ENCODE measurements at places on chromosomes 12 and 14.

DNA sequence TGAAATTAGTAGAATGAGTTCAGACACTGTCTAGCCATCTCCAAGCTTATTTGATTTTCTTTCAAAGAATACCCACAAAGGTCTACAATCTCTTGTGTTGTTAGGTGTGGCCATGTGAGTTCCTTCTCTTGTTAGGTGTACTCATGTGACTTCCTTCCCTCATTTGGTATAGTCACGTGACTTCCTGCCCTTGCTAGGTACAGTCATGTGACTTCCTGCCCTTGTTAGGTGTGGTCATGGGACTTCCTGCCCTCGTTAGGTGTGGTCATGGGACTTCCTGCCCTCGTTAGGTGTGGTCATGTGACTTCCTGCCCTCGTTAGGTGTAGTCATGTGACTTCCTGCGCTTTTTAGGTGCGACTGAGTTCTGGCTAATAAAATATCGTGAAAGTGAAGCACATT lies 179.6 kb downstream of the TMX1 start:
- DNase-seq, result no peak

DNA sequence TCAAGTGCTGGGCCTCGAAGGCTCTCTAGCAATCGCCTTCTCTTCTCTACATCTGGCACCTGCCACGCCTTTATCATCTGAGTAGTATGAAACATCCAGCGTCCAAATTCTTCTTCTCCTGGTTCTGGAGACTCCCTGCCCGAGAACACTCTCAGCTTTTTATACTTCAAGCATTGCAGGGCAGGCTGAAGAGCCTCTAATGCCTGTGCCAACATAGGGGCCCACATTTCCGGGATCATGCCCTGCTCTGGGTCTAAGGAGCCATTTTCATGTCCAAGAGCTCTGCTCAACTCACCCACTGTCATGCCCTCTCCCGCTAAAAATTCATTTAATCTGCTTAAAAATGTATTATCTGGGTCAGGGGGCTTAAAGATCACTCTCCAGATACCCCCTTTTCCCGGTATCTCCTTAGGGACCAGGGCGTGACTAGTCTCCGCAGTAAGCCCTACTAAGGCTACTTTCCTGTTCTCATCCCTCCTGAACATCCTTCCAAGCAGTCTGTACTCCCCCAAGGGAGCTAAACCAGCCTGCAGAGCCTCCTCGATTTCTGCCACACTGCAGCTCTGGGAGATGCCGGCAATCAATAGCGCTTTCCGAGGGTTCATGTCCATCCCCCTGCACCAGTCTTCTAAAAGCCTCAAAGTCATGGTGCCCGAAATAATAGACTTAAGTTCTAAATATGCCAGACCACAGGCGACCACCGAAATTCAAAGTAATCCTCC lies 940 bp downstream of the MOAP1 start:
- DNase-seq, result no peak

- DNase-seq, result no peak
Measured at GRCh38 chr14:50055461-50056228, 60.7 kb downstream of the VCPKMT start.

DNA sequence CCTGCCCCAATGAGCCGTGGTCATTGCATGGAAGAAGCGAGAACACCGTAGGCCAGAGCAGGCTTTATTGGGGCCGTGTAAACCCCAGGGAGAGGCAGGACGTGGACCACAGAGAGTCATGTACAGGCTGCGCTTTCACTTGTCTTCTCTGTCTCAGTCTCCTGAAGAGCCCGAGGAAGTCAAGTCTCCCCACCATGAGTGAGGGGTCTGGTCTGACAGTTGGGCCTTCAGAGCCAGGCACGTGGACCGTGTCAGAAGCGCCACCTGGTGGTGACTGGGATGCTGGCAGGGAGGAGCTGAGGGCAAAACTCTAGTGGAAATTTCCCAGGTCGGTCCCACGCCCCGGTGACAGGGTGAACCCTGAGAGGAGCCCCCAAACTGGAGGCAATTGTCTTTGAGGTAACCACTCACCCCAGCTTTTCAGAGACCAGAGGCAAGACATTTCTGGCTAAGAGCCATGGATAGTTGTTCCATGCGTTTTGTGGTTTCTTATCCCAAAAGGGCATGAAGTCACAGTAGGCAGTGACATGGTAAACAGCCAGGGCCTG lies 17.4 kb downstream of the RPS6KL1 start:
- peak; percentile 59 for DNase-seq

DNA sequence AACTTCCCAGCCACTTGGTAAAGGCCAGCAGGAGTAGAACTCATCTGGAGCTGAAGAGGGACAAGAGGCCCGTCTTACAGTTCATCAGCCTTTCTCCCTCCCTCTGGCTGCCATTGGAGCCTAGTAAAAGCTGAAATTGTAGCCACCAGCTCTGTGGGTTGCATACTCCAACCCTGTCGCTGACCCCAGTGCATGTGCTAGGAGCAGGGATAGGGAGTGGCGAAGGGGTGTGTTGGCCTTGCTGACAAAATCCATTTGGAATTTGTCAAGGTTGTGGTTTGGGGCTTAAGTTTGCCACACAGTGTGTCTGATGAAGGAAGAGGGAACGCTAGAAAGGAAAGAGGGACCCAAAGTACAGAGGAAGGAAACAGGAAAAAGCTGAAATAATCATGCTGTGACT lies 4.0 kb upstream of the ARF3 start:
- DNase-seq, result no peak

DNA sequence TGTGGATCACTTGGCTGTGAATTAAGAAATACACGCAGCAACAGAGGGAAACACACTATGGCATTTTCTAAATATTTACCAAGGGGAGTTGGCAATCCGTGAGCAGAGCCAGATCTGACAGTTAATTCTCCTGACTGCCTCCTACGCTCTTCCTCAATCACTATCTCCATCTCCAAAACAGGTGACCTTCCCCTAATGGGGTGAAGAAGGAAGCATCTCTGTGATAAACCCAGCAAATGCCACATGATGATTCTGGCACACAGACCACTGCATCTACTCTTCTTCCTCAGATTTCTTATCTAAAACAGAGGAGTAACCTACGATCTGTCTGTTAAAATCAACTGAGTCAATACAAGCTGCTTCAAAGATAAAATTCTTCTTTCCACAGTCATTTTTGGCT lies 4.4 kb downstream of the SPTB start:
- DNase-seq, result no peak

DNA sequence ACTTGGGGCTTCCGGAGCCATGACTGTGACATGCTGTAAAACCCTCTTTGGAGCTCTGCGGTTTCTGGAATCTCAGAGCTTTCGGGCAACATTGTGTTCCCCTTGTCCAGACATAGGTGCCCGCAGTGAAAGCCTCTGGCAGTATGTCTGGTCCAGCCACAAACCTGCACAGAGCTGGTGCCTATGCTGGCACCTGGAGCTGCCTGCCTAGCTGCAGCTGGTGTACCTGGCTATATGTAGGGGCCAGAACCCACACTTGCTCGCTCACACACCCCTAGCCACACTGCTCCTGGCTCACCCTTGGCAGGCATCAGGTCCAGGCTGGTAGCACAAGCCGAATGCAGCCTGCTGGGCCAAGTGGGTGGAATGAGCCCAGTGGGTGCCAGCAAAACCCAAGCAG lies 861.1 kb downstream of the FLRT2 start:
- DNase-seq, result no peak

DNA sequence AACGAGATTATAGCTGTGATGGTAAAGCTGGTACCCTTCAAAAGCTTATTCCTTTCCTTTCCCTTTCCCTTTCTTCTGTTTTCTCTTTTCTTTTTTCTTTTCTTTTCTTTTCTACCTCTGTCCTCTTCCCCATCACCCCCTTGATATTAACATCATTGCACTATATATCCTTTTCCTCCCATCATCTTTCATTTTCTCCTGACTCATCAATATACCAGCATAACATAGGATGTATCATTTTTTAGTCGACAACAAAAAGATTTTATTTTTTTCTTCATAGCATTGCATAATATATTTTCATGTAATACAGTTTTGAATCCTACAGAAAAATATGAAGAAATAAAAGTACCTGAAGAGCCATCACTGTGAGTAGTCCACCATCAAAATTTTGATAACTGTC lies 230.6 kb downstream of the RAD51B start:
- DNase-seq, result no peak

DNA sequence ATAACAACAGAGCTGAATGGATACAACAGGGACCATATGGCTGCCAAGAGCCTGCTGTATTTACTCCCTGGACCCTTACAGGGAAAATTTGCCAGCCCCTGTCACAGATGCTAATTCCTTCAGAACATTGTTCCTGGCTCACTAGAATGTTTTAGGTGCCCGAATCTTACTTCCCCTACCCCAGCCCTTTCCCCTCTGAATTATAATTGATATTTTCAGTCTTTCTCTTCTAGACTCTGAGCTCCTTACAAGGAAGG lies 235.3 kb downstream of the KSR2 start:
- DNase-seq, result no peak

DNA sequence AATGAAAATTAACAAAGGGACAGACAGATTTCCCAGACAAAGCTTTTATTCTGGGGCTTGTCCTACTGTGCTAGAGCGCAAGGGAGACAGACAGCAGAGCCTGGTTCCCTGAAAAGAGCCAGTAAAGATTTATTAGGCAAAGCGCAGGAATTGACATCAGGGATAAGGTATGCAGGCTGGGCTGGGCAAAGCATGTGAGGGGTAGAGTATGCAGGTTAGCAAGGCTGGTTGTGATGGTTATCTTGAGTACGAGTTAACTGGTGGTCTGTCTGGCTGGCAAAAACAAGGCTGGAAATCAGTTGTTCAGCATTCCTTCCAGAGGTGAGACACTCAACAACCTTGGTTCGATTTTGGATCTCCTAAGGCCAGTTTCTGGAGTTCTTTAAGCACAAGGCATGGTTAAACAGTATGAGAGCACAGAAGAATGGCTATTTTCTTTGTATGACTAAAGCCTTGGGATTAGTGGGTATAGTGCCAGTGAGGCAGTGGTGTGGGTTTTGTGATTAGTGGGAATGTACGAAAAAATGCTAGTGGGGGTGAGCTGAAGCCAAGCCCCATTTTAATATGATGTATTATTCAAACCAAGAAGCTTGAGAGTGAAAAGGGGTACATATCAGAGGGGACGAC lies 30.9 kb downstream of the BTBD7 start:
- DNase-seq, result no peak

DNA sequence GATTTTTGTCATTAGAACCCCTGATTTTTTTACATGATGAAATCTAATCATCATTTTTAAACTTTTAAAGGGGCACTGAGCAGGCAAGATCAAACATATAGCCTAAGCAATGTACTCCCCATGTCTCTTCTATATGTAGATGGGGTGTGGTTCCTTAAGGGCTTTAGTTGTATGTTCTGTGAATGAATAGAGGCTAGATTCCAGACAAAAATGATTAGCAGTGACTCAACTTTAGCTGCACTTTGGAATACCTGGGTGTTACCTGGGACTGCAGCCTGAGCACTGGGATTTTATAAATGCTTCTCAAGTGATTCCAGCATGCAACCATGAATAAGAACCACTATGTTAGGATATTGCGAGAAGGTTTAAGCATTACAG lies 256.7 kb upstream of the PLEKHG7 start:
- no peak for DNase-seq

DNA sequence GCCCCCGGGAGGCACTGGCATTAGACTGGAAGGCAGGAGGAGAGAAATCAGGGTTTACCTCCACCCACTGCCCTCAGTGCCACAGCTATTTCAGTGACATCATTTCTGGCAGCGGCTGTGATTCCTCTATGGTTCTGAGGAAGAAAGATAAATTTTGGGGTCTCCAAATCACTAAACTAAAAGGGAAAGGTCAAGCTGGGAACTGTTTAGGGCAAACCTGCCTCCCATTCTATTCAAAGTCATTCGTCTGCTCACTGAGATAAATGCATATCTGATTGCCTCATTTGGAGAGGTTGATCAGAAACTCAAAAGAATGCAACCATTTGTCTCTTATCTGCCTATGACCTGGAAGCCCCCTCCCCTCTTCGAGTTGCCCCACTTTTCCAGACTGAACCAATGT lies 14.0 kb upstream of the CRY1 start:
- DNase-seq, result no peak

DNA sequence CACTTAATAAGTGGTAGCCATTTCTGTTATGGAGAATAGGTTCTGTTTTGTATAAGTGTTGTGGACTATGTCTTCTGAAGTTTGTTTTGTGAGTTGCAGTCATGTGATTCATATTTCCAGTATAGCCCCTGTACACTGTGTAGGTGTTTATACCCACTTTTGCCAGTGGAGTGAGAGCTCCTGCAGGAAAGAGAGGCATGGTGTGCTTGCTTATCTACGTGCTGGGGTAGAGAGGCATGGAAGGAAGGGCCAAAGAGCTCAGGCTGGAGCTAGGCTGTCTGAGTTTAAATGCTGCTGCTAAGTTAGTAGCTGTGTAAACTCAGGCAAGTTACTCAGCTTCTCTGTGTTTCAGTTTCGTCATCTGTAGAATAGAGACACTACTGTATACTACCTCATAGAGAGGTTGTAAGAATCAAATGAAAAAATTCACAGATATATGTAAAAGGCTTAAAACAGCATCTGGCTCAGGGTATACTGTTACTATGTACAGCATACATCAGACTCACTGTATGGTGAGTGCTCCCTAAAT lies 88.2 kb upstream of the SLC38A2 start:
- DNase-seq, result no peak

All from stimulated activated CD8-positive, alpha-beta memory T cell treated with anti-CD3 and anti-CD28 coated beads, Interleukin-7, amount 100 ng/mL, for 1 hour (primary cell).